Myocyte (in vitro differentiated cells): ENCODE measurements at places on chromosomes 6 and 20.

DNA sequence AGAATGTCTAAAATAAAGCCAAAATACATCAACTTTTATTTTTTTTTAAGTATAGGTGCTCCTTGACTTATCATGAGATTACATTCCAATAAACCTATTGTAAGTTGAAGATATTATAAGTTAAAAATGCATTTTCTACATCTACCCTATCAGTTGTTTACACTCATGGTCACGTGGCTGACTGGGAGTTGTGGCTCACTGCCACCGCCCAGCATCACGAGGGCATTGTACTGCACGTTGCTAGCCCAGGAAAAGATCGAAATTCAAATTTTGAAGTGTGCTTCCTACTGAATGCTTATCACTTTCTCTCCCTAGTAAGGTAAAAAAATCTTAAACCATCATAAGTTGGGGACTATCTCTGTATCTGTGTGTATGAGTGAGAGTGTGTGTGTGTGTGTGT lies 126.6 kb upstream of the RIN2 start:
- DNase-seq: no peak

- no peak for DNase-seq
Measured at GRCh38 chr6:89148016-89148750, 2.3 kb downstream of the PM20D2 start.

GRCh38 chr20:37522260-37523011 lies 1.4 kb downstream of the NNAT start:
- DNase-seq: no peak

- DNase-seq: no peak
Measured at GRCh38 chr20:3787324-3788014, 929 bp upstream of the CENPB start.

- no peak for DNase-seq
Measured at GRCh38 chr6:134315189-134315588, 2.7 kb downstream of the SGK1 start.

- DNase-seq: peak; percentile 18
Measured at GRCh38 chr6:144566868-144567615, 281.9 kb downstream of the UTRN start.

GRCh38 chr6:11706171-11706570 lies 72.4 kb downstream of the ADTRP start:
- no peak for DNase-seq

- no peak for DNase-seq
Measured at GRCh38 chr6:17277256-17277655, 3.9 kb upstream of the RBM24 start.

- no peak for DNase-seq
Measured at GRCh38 chr20:47400685-47401084, 44.2 kb upstream of the ZMYND8 start.

- peak; percentile 88 for DNase-seq
Measured at GRCh38 chr6:36631326-36632011, 37.3 kb downstream of the SRSF3 start.

- DNase-seq: no peak
Measured at GRCh38 chr6:149608381-149608982, 40.0 kb downstream of the KATNA1 start.

GRCh38 chr6:111846066-111846465 lies 27.2 kb downstream of the FYN start:
- DNase-seq: peak; percentile 60

DNA sequence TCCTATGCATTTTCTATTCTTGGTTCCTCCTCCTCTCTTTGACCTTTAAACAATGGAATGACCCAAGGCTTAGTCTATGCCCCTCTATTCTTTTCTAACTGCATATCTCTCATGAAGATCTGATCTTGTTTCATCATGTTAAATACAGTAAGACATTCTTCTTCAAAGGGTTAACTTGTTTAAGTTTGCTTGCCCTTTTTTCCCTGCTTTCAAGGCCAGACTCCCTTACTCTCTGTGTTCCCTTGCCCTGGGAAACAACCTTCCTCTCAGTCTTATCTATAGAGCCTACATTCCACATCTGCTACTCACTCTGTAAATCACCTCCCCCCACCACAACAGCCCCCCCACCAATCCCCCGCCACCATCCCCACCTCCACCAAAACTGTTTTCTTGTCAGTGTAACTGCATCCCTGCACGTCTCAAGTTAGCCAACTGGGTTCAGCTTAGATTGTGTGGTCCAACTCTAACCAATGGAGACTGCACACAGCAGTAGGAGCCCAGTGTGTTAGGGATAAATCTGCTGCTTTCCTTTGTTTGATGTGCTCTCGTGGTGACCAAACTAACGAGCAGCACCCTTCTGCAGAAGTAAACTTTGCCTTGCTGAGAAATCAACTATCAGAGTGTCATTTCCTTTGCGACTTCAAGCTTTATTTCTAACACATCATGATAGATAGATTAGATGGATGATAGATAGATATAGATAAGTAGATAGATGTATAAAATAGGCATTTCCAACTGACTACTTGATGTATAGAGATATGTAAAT lies 12.6 kb downstream of the SPTLC3 start:
- DNase-seq: no peak

DNA sequence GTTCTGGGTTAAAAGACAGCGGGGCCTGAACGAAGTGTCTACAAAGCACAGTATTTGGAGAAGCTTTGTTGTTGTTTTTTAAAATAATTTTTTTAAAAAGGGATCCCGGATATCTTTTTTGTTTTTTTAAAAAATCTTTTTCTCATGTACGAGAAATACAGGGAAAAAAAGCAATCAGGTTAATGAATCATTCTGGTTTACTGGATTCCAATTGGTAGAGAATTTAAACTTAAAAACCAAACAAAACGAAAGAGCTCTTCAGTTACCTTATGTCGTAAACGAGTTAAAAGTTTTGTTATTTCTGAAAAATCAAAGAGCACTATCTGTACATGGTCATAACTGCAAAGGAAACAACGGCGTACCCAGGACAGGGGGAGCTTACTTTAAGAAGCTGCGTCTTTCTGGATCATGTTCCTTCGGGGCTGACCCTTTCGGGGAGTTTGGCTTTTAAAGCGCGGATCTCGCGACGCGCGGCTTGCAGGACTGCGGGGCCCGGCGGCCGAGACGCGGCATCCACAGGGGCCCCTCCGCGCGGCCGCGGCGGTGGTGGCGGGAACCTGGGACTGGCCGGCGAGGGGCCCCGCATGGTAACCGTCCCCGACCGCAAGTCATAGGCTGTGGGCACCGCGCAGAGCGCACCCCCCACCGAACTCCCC lies 927 bp downstream of the IL20RA start:
- DNase-seq: peak; percentile 56

- DNase-seq: no peak
Measured at GRCh38 chr6:152170702-152171667, 363.5 kb downstream of the ESR1 start.

- no peak for DNase-seq
Measured at GRCh38 chr20:63261060-63261794, 7.0 kb upstream of the NKAIN4 start.

- DNase-seq: peak; percentile 65
Measured at GRCh38 chr6:42041481-42042053, 8.8 kb upstream of the TAF8 start.

DNA sequence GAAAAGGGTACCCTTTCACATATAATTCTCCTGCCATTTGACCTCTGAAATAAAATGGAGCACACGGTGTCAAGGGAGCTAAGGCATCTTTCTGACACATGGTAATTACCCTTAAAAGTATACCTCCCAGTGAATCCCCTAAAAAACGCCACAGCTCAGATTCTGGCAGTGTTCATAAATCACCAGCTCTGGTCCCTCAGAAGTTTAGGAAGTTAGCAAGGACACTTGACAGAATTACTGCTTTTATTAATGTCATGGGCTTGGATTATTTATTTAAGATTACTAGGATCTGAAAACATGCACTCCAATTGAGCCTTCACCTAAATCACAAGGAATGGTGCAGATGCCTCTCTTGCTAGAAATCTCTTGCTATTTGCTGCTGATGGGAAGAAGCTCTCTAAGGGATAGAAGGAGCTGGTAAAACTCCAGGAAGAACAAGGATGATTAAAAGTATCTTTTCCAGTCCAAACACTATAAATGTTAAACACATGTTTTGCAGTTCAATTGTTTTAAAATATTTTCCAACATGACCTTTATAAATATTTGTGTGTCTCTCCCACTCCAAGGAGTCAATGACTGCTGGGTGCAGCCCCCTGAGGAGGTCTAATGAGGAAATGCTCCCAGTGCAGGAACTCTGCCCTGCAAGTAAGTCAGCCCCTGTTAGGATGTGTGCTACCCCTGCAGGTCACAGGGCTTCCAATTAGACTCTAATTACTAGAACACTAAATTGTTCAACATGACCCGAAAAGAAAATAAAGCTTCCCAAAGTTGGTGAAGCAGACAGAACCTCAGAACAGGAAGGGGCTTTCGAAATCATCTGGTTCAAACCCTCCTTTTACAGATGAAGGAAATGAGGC lies 230.3 kb downstream of the TFAP2A start:
- DNase-seq: no peak

GRCh38 chr6:42690151-42690702 lies 32.2 kb downstream of the PRPH2 start:
- DNase-seq: no peak

- DNase-seq: no peak
Measured at GRCh38 chr20:23125159-23125558, 39.0 kb upstream of the CD93 start.

DNA sequence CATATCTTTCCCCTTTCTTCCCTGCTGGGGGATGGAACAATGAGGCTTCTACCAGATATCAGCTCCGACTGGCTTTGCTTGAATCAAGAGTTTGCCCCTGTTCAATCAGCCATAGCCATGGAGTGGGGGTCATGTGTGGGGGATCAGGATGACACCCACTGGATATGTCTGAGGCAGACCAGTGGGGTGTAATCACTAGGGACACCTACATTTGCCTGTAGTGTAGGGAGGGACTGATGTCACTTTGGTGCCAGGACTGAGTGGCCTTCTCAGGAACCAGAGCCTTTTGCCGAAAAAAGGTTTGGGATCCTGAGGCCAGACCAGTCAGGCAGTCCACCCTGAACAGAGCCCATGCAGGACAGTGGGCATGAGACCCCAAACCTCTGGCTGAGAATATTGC lies 1.0 kb downstream of the ITPA start:
- no peak for DNase-seq

DNA sequence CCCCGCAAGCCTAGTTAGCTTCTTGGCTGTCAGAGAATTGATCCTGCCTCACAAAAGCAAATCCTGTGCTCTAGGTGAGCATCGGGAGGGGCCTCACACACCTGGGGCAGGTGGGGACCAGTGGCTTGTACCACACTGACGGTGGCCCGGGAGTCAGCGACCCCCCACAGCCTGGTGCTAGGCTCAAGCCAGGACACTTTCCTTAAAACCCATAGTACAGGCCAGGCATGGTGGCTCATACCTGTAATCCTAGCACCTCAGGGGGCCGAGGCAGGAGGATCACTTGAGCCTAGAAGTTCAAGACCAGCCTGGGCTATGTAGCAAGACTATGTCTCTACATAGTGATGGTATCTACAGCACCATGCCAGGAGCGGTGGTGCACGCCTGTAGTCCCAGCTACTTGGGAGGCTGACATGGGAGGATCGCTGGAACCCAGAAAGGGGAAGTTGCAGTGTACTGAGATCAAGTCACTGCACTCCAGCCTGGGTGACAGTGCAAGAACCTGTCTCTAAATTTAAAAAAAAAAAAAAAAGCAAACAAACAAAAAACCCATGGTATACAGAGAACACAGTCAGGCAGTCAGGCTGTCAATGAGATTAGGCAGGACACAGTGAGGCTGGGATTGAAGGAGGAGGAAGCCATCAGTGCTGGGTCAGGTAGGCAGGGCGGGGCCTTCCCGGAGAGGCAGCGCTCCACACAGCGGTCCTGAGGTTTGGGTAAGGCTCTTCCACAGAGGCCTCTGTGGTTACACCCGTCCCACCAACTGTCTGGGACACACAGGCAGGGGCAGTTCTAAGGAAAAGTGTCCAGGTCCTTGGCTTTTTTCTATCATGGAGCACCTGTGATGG lies 41.3 kb downstream of the SYNJ2 start:
- no peak for DNase-seq

GRCh38 chr6:117908246-117909068 lies 1.4 kb downstream of the SLC35F1 start:
- DNase-seq: no peak

- peak; percentile 23 for DNase-seq
Measured at GRCh38 chr6:105272786-105273185, 93.0 kb upstream of the POPDC3 start.

GRCh38 chr20:21661488-21662055 lies 43.9 kb upstream of the PAX1 start:
- no peak for DNase-seq

GRCh38 chr6:160355001-160355400 lies 6.8 kb downstream of the SLC22A3 start:
- DNase-seq: no peak

DNA sequence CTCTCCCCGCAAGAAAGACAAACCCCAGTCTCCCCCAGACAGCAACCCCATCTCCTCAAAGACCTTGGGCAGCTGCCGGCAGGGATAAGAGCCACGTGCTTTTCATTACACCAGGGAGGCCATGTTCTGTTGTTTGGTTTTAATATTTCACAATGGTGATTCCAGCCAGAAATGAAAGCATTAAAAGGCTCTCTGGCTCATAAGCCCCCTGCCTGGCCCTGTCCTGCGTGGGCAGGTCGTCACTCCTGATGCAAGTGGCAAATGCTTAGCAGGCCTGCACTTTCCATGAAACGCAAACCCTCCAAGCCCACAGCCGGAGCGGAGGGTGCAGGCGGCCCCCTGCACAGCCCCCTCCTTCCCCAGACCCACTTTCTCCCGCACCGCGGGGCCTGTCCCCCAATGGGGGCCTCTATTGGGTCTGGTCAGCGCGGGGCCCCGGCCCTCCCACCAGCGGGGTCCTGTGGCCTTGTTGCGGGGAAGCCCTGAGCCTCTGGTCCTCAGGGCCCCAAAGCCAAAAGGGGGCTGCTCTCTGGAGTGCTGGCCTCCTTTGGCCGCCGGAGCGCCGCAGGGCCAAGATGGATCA lies 77.2 kb downstream of the TMEM242 start:
- no peak for DNase-seq

- DNase-seq: no peak
Measured at GRCh38 chr20:57934007-57934805, 224.4 kb upstream of the PMEPA1 start.

- DNase-seq: no peak
Measured at GRCh38 chr6:27994616-27995015, 37.6 kb downstream of the OR2B6 start.

- no peak for DNase-seq
Measured at GRCh38 chr20:63366390-63367365, 5.5 kb upstream of the CHRNA4 start.

- DNase-seq: no peak
Measured at GRCh38 chr6:25655723-25656122, 3.7 kb downstream of the SCGN start.

- DNase-seq: peak; percentile 9
Measured at GRCh38 chr6:118890997-118891790, 2.8 kb upstream of the ASF1A start.

DNA sequence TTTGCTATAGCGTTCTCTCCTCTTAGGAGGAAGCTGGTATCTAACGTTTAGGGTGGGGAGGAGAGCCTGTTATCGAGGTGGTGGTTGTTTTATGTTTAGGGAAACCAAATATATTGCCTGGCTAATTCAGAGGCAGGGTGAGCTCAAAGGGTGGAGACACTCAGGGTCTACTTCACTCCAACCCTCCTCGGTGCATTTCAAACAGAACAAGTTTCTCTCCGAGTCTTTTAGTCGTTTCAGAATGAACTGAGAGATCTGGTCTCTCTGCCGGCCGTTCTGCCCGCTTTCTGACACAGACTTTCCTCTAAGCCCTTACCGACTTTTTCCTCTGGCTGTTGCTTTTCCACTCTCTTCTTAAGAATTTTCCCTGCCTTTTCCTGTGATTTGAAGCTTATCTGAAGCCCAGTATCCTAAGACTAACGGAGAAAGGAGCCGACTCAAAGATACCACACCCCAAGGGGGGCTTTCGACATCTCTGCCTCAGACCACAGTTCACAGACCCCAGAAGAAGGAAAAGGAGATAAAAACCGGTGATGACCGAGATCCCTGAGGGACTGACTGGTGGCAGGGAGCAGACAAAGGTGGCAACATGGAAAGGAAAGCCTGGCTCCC lies 865 bp downstream of the STK38 start:
- DNase-seq: peak; percentile 38
